CD4-positive, CD25-positive, alpha-beta regulatory T cell (primary cell): ENCODE measurements at places on chromosomes 3 and 15. TPM values are rescaled to one million over a fixed set of nuclear protein-coding genes. Genes with fewer than 3 reads are reported as not detected.

DNA sequence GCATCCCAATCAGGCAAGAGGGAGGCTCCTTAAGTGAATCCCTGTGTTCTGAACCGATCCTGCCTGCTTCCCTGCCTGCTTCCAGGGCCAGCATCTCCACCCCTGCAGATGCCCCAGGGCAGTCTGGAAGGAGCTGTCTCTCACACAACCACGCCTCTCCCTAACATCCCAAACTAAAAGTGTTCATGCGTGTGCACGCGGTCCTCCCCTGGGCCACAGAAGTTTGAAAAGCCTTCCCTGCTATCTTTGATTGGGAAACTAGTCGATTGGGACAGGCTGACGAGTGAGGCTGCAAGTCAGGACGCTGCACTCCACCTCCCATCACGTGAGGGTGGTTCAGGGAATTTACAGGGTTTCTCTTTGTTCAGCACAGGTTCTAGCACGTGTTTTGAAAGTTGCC is 340.9 kb upstream of the ICE2 start:
- DNase-seq = no peak

- DNase-seq = peak; percentile 21
Measured at GRCh38 chr15:37100109-37100965, at the start of gene MEIS2. TSS of gene MEIS2 (minus strand) at chr15:37100549. CDS start at chr15:37099466, 1,083 bp downstream.

GRCh38 chr15:41435037-41435786 is 18.3 kb downstream of the RTF1 start:
- DNase-seq = no peak

DNA sequence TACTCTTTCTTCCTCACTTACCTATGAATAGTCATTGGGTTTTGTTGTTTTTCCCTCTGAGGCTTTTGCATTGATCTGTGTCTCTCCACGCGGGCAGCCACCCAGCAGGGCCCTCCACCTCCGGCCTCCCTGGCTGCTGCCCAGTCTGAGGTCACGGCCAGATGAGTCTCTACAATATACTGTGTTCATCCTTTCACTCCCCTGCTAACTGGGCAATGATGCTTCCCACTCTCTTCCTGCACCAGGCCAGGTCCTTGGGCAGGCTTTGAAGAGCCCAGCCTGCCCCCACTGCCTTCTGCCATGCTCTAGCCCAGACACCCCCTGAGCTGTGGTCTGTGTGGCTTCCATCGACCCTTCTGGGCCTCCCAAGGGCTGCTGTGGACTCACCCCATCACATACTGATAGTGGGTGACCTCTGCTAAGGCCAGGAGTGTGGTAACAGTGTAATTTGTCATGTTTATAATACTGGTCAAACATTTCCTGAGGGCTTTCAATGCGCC is 18.0 kb downstream of the PDIA5 start:
- DNase-seq = no peak

DNA sequence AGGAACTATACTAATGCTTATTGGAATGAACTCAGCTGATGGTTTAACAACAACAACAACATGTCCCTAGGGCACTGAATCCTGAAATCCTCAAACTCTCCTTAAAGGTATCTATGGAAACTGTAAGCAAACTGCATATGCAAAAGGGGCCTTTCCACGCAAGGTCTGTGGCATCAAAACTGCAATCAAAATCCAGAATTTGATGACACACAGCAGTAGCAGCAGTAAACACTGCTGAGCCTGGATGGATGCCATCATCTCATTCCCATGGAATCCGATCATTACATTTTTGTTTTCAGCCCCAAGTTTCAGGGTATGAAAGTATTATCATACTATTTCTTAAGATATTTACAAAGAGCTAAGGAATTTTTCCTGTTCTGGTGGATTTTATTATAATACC is 399.7 kb downstream of the VPS13C start:
- DNase-seq = no peak

GRCh38 chr3:186172353-186172752 is 63.5 kb upstream of the ETV5 start:
- DNase-seq = no peak

DNA sequence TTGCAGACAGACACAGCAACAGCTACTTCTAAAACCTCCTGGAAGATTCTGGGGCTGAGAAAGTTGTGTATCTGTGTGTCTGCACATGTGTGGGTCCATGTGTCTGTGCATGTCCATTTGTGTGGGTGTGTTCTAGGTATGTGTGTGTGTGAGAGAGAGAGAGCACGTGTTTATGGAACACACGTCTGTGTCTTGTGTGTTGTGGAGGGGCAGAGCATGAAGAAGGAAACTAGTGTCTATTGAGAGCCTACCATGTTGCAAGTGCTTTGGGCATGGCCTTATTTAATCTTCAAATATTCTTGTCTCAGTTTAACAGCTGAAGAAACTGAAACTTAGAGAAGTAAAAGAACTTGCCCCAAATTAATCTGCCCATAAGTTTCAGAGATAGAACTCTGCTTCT is 327.5 kb downstream of the UACA start:
- no peak for DNase-seq

DNA sequence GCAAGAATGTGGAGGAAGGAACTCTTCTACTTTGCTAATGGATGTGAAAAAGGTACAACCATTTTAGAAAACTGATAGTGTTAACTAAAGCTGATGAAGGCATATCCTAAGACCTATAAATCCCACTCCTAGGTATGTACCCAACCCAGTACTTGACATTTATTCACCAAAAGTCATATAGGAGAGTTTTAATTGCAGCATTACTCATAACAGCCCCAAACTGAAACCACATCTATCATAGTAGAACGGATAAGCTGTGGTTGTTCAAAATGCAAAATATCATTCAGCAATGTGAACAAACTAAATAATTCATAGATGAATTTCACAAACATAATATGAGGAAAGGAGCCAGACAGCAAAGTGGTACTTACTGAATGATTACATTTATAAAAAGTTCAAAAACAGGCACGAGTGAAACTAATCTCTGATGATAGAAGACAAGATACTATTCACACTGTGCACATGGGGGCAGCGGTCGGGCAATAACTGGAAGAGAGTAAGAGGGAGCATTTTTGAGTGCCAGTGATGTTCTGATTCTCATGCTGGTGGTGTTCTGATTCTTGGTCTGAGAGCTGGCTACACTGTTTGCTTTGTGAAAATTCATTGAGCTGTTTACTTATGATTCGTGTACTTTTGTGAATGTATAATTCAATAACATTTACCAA is 34.3 kb downstream of the GOLIM4 start:
- peak; percentile 18 for DNase-seq

GRCh38 chr15:24761704-24762302 is 86.2 kb downstream of the NPAP1 start:
- DNase-seq = no peak

GRCh38 chr15:74937272-74937589 is 642 bp downstream of the COX5A start:
- no peak for DNase-seq

GRCh38 chr15:64185146-64185911 is 22.5 kb upstream of the PPIB start:
- no peak for DNase-seq

The FOXP1 gene
- 344 TPM for polyA plus RNA-seq

DNA sequence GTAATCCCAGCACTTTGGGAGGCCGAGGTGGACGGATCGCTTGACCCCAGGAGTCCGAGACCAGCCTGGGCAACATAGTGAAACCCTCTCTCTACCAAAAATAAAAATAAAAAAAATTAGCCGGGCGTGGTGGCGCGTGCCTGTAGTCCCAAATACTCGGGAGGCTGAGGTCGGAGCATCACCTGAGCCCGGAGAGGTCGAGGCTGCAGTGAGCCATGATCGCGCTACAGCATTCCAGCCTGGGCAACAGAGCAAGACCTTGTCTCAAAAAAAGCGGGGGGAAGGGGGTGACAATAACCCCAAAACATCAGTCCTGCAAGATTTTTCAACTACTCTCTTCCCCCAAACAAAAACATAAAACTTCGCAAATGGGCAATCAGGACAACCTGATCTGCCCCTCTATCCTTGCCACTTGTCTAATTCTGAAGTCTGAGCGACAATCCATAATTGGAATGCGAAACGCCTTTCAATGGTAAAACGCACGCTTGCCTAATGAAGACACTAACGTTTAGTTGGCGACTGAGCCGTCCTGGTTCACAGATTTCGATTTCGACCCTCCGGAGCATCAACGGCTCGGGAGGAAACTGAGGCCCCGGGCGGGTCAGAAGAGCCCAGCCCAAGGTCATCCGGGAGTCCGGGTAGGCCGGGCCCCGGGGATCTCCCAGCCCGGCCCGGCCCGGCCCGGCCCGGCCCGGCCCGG is 868 bp downstream of the BTBD1 start:
- DNase-seq = peak; percentile 30

GRCh38 chr15:66707310-66708082 is 5.5 kb downstream of the SMAD6 start:
- no peak for DNase-seq

DNA sequence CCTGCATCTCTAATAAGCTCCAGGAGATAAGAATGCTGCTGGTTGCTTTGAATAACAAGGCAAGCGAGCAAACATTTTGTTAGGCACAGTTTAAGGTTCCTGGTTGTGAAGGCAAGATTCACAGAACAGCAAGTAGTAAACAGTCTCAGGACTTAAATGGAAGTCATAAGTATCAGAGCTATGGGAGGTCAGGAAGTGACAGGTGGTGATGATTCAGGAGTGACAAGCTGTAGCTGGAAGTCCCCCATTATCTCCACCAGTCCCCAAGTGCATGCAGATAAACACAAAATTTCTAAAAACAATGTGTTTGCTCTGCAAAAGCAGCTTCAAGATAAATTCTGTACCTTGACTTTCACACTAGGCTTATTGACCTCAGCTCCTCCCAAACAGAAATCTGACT is 3.3 kb downstream of the FETUB start:
- no peak for DNase-seq

The IVD gene
- 31.8 TPM for polyA plus RNA-seq

- no peak for DNase-seq
Measured at GRCh38 chr3:39428745-39429201, 22.3 kb downstream of the RPSA start.

The LRRC34 gene
- not detected for polyA plus RNA-seq

The CTXN2 gene
- polyA plus RNA-seq = not detected

The C15orf62 gene
- 0.17 TPM for polyA plus RNA-seq

- DNase-seq = no peak
Measured at GRCh38 chr3:114974387-114974786, 172.7 kb downstream of the ZBTB20 start.

- DNase-seq = no peak
Measured at GRCh38 chr15:52054381-52054780, 35.4 kb downstream of the MAPK6 start.

The HIGD2B gene
- polyA plus RNA-seq = not detected

- peak; percentile 79 for DNase-seq
Measured at GRCh38 chr3:119810018-119810435, 28.1 kb downstream of the NR1I2 start.

DNA sequence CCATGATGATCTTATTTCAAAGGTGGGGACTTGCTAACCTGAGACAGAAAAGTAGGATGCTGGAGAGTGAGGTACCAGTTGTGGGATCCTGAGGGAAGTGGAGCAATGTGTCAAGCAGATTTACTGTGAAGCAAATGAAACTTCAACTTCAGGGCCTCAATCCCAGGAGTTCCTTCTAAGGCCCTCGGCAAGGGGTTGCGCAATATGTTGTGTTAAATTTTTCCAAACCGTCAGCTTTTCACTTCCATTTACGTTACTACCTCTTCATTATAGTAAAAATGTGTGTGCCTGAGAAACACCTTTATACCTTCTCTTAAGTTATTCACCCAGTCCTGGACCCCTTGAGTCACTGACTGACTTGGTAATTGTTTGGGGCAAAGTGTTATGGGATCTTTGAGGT is 42.5 kb upstream of the KCNH8 start:
- DNase-seq = no peak

- no peak for DNase-seq
Measured at GRCh38 chr3:24451461-24452099, 43.1 kb downstream of the THRB start.

DNA sequence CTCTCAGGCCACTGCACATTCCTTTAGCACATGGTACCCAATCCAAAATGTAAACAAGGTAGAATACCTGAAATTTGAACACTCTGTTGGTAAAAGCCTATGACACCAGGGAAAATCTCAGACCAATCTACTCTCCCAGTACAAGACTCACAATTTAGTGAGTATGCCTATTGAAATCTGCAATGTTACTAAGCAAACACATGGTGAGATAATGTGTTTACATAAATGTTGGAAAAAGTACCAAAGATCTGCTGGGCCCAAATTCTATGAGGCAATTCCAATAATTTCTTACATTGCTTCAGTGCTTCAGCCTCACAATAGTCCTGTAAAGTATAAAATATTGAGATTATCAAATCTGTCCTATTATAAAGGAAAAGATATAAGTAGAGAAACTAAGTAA is 536.1 kb downstream of the PYDC2 start:
- no peak for DNase-seq
